ENCODE measurements at places on chromosomes 13 and 19.

DNA sequence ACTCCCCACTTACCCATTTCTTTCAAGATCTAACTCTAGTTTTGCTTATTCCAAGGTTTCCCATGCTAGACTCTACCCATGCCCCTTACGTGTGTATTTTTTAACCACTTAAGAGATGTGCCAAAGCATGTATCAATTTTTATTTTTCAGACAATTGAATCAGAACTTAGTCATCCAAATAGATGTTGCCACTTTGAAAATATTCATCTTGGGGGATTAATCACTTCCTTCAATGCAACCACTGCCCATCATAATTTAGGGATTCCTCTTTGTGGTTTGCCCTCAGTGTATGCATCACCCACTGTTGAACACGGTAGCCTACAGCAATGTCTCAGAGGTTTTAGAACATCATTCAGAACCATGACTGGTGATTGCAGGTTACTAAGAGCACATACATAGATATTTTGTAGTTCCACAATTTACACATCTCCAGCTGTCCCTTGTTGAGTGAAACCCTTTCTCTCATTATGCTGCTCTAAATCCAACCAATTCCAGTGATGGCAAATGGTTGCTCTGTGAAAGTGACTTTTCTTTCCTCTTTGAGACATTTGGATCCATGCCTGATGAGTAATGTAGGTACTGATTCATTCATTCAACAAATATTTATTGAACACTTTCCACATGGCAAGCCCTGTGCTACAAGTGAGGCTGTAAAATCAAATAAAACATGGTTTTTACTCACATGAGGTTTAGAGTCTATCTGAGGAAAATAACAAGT lies 60.6 kb upstream of the SERP2 start:
- no peak for DNase-seq

DNA sequence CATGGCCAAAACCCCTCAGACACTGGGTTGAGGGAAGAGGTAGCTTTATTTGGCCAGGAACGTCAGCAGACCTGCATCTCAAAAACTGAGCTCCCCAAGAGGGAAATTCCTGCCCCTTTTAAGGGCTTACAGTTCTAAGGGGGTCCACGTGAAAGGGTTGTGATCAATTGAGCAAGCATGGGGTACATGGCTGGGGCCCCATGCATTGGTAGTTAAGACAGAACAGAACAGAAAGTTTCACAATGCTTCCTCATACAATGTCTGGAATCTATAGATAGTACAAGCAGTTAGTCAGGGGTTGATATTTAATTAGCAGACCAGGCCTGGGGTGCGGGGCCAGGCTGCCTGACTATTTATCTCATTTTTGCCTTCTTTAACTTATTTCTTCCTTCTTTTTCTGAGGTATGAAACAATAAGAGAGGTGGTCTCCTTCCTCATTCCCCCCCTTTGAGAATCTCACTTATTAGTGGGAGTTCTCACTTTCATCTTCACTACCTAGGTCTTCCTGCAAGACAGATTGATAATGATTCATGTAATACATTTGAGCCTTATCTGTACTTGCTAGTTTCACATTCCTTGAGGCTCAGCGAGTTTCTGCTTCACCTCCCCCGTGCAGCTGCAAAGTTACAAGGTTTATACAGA lies 84.8 kb downstream of the SLC25A15 start:
- DNase-seq, result no peak

DNA sequence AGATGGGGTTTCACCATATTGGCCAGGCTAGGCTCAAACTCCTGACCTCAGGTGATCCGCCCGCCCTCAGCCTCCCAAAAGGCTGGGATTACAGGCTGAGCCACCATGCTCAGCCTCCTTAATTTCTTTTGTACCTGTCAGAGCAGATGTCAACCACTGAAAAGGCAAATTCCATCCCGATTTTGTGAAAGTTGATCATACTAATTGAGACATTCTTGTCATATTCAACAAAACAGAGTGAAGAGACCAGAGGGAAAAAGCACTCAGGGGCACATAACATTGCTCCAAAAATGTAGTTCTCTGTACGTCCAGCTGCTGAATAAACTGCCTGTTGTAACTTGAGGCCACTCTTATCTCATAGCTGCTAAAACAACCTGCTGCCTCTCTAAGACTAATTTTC lies 27.4 kb upstream of the PSPC1 start:
- no peak for DNase-seq

- no peak for DNase-seq
Measured at GRCh38 chr19:18520848-18521691, 800 bp downstream of the ELL start.

- DNase-seq, result no peak
Measured at GRCh38 chr19:628168-628567, 5.2 kb downstream of the POLRMT start.

DNA sequence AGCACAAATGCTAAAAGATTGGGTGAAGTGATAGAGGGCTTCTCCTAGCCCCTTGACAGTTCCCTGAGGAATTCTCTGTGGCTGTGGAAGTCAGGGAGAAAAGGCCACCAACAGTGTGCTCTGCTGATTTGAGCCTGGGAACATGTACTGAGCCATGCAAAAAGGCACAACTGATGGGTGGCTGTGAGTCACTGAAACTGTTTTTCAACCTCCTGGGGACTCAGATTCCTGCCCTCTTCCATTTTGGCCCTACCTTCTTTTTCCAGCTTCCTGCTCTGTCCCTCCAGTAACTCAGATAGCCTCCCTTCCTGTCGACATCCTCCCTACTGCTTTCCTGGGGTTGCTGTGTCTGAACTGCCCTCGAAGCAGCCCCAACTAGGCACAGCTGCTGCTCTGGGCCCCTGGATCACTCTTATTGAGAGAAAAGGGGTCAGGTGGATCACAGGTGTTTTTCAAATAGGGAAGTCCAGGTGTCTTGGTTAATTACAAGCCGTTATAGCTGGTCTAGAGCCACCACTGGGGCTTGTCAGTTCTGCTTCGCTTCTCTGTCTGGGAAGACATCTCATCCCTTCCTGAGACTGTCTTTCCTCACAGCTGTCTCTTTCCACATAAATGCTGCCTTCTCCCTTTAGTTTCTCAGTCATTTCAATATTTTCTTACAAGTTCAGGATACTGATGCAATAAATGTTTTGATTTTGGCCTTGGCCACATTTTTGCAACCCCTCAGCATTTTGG lies 13.7 kb downstream of the FAM124A start:
- DNase-seq, result no peak

DNA sequence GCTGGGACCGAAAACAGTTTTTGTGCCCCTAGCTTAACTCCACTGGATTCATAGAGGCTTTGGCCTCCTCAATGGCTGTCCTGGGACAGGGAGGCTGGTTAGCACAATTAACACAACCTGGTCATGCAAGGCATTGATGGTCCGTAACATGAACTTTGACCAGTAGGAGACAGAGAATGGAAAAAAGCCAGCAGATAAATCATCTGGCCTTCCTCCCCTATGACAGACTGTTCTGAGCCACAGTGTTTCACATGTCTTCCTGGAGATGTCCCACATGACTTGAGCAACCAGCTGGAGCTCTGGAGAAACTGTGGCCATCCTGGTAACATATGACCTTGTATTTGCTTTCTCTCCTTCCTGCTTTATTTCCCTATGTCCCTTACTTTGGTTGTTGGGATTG lies 244.2 kb downstream of the UQCRFS1 start:
- no peak for DNase-seq

- DNase-seq, result no peak
Measured at GRCh38 chr19:38932425-38933179, 1.9 kb downstream of the MRPS12 start.

- DNase-seq, result no peak
Measured at GRCh38 chr13:29964181-29964845, 113.9 kb upstream of the UBL3 start.

- peak; percentile 40 for DNase-seq
Measured at GRCh38 chr13:22278336-22278929, 607.6 kb downstream of the FGF9 start.
